ENCODE measurements at places on chromosomes 16 and 17. TPM values are rescaled to one million over a fixed set of nuclear protein-coding genes. Genes with fewer than 3 reads are reported as not detected.

Gene CENPN
- 26.9 TPM for total RNA-seq

Gene LRRC36
- not detected for total RNA-seq

Gene SPNS3
- not detected for total RNA-seq

Gene TEX14
- total RNA-seq = not detected

Gene ODAD4
- total RNA-seq = not detected

Gene ACE
- total RNA-seq = not detected

Gene NEK8
- total RNA-seq = 1.8 TPM

Gene TP53TG3B
- total RNA-seq = not detected

Gene C16orf96
- total RNA-seq = not detected

Gene KLHL10
- not detected for total RNA-seq

Gene ACAP1
- total RNA-seq = 0.78 TPM

Gene CHST4
- total RNA-seq = not detected

Gene OTOA
- total RNA-seq = not detected

Gene OR4D1
- not detected for total RNA-seq

Gene SPATA32
- not detected for total RNA-seq

Gene DEXI
- 120 TPM for total RNA-seq

Gene ZCCHC14
- 5.1 TPM for total RNA-seq

Gene KRT40
- not detected for total RNA-seq

Gene PDILT
- not detected for total RNA-seq

Gene VAT1L
- 0.33 TPM for total RNA-seq

Gene GRB7
- 26.3 TPM for total RNA-seq

Gene TBC1D3E
- not detected for total RNA-seq

Gene NFE2L1
- total RNA-seq = 61.2 TPM

Gene SPATA22
- total RNA-seq = not detected

Gene MYADML2
- not detected for total RNA-seq
